ENCODE measurements at places on chromosomes 6 and 20.

DNA sequence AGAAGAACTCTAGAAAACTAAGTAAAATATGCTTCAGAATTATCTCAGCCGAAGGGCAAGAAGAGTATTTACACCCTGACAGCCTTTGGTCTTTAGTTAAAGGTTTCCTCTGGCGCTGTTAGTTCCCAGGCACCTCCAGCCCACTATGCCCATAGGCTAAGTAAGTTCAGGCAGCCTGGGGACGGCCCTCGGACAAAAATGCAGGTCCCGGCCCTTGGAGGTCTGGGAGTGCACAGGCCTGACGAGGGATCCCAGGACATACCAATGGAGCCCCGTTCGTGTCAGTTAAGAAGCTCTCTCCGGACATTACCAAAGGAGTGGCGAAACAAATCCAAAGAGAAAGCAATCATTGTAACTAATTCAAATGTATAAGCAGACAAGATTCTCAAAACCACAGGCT is 311.8 kb downstream of the CD83 start:
- no peak for DNase-seq

- DNase-seq, result no peak
These were observed 591.1 kb downstream of the PTPRT start for GRCh38 chr20:42598581-42598980.

DNA sequence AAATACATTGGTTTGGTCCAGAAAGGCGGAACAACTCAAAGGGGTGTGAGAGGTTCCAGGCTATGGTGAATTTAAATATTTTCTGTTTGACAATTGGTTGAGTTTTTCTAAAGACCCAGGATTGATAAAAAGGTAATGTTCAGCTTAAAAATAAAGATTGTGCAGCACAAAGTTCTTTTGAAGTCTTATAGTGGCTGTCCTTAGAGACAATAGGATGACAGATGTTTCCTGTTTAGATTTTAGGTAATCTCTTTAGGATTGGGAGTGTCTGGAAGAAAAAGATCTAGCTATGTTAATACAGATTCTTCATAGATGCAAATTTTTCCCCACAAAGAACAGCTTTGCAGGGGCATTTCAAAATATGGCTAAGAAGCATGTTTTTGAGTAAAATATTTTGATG is 119.7 kb downstream of the GRIK2 start:
- no peak for DNase-seq

GRCh38 chr6:148578489-148578814 is 168.4 kb upstream of the UST start:
- DNase-seq, result no peak

DNA sequence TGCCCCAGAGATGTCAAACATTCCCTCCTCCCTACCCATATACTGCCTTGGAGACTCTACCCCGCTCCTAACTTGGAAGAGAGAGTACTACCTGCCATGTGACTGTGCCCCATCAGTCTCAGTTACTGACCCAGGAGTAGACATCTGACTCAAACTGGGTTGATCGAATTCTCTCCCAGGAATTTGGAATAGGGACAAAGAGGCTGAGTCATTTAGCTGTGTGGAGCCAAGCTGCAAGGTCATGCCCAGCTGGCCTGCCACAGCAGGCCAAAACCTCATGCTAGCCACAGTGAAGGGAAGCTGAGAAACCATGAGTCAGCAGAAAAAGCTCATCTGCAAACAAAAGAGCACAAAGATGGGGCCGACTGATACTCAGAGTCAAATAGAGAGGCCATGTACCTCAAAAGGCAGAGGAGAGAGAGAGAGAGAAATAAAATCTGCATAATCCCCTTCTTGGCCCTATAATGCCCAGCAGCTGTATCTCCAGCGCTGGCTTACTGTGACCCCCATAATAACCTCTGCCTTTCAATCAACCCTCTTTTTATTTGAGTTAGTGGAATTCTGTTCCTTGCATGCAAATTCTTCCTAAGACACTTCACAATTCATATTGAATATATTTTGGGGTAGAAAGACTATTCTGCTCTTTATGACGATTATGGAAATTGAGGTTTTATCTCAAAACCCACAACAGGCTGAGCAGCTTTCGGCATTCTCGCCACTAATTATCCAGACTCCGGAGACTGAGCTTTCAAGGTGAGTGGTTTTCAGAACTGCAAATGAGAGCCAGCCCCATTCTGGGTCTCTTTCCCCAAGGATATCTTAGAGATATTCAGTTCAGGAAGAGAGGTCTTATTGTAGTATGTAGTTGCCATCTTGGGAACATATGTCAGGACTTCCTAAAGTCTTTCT is 21.4 kb upstream of the AKIRIN2 start:
- peak; percentile 48 for DNase-seq

- DNase-seq, result no peak
These were observed 21.5 kb upstream of the RALGAPA2 start for GRCh38 chr20:20733943-20734342.

- no peak for DNase-seq
These were observed 1.1 kb upstream of the ZBTB46 start for GRCh38 chr20:63831993-63832686.

DNA sequence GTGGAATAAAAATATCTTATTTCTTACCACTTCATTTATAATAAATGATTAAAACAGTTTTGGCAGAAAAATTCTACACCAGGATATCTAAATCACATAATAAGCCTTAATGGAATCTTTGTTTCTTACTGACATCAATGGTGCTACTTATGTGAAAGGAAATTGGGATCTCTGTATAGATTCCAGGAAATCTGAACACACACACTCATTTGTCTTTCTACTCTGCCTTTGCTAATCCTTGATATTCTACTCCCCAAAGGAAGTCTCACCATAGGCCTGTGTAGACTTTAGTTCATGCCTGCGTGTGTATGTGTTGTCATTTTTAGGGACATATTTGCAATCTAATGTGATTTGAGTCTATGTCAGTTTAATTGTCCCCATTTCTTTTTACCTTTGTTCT is 7.9 kb downstream of the ADGRB3 start:
- no peak for DNase-seq

GRCh38 chr6:102405860-102406259 is 1012.4 kb downstream of the GRIK2 start:
- DNase-seq, result no peak

DNA sequence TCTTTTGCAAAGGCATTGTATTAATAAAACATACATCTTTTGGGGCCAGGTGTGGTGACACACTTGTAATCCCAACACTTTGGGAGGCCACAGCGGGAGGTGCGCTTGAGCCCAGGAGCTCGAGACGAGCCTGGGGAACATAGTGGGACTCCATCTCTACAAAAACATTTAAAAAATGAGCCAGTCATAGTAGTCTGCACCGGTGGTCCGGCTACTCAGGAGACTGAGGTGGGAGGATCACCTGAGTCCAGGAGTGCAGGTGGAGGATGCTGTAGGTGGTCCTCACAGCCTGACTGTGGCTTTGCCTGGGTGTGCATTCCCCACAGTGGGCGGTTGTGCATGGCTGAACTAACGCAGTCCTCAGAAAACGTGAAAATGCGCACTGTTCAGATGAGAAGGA is 162.5 kb downstream of the DLL1 start:
- DNase-seq, result no peak

DNA sequence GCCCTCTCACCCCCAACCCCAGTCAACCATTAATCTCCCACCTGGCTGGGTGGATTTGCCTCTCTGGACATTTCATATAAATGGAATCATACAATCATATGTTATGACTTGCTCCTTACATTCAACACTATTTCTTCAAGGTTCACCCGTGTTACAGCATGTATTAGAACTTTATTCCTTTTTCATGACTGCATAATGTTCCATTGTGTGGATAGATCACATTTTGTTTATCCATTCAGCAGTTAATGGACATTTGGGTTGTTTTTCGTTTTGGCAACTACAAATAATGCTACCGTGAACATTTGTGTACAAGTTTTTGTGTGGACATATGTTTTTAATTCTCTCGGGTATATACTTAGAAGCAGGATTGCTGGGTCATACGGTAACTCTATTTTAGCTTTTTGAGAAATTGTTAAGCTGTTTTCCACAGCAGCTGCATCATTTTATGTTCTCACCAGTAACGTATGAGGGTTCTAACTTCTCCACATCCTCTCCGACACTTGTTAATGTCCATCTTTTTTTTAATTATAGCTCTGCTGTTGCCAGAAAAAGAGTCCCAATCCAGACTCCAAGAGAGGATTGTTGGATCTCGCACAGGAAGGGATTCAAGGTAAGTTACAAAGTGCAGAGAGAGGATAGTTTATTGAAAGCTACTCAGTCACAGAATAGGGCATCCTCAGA is 15.9 kb upstream of the BNIP5 start:
- no peak for DNase-seq

DNA sequence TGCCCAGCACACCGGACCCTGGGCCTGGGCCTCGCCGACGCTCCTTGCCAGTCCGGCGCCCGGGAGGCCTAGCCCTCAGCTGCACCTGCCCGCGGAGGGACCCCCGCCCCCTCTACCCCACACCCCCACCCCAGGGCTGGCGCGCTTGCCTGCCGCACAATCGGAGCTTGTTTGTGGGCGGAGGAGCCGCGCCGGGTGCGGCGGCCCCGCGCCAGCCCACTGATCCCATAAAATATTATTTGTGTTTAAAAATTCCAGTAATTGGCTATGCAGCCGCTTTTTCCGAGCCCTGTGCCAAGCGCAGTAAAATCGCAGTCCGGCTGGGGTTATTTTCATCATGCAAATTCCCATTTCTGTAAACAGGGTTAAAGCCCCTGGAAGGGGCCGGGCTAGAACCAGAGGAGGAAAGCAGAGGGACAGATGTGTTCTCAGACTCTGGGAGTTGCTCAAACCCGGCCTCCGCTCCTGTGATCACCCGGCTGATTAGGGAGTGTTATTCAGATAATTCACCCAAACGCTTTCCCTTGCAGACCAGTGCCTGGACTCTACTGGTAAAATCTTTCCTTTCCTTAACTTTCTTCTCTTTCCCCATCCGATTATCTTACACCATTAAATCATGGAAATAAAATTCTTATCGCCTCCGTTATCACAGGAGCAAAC is 93.1 kb downstream of the NCR2 start:
- no peak for DNase-seq

DNA sequence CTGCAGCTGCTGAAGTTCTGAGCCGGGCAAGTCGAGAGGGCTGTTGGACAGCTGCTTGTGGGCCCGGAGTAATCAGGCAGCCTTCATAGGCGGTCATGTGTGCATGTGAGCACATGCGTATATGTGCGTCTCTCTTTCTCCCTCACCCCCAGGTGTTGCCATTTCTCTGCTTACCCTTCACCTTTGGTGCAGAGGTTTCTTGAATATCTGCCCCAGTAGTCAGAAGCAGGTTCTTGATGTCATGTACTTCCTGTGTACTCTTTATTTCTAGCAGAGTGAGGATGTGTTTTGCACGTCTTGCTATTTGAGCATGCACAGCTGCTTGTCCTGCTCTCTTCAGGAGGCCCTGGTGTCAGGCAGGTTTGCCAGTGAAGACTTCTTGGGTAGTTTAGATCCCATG is 21.2 kb upstream of the MAPK13 start:
- no peak for DNase-seq
